ENCODE measurements at places on chromosomes 2 and 18. TPM values are rescaled to one million over a fixed set of nuclear protein-coding genes. Genes with fewer than 3 reads are reported as not detected.

Gene TNFAIP6
- 2.9 TPM for total RNA-seq

Gene GLI2
- total RNA-seq = 3.3 TPM

Gene SULT1C2
- total RNA-seq = 7.4 TPM

Gene ARHGAP25
- total RNA-seq = 20.6 TPM

DNA sequence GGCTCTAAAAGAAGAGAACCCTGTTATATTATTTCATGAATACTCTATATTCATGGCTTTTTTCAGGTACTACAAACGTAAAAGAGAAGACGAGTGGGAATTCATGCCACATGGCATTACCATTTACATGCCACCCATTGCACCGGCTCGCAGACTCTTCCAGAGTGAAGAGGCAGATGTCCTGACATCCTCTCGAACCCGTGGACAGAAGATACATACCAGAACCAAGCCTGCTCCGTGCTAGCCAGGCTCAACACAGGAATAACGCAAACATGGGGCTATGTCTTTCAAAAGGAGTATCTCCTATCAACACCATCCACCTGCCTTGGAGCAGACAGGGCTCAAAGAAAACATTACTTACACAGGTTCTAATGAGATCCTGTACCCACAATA lies 168.8 kb downstream of the THADA start:
- no peak for DNase-seq

GRCh38 chr2:127208313-127208712 lies 11.8 kb downstream of the CYP27C1 start:
- DNase-seq = no peak

GRCh38 chr2:74497777-74498499 lies 1.5 kb downstream of the LBX2 start:
- peak; percentile 64 for DNase-seq

GRCh38 chr2:226234187-226234586 lies 565.4 kb downstream of the IRS1 start:
- no peak for DNase-seq

DNA sequence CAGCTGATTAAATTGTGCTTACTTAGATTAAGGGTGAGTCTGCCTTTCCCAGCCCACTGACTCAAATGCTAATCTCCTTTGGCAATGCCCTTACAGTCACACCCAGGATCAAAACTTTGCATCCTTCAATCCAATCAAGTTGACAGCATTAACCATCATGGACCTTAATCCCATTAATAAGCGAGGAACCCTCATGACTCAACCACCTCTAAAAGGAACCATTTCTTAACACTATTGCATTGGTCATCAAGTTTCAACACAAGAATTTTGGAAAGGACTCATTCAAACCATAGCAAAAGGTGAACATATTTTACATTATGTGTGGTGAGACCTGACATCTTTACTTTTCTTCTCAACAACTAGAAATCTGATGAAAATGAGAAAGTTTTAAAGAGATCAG lies 187.0 kb downstream of the OSR1 start:
- no peak for DNase-seq

GRCh38 chr2:144215701-144216675 lies 303.9 kb downstream of the ZEB2 start:
- DNase-seq = no peak

DNA sequence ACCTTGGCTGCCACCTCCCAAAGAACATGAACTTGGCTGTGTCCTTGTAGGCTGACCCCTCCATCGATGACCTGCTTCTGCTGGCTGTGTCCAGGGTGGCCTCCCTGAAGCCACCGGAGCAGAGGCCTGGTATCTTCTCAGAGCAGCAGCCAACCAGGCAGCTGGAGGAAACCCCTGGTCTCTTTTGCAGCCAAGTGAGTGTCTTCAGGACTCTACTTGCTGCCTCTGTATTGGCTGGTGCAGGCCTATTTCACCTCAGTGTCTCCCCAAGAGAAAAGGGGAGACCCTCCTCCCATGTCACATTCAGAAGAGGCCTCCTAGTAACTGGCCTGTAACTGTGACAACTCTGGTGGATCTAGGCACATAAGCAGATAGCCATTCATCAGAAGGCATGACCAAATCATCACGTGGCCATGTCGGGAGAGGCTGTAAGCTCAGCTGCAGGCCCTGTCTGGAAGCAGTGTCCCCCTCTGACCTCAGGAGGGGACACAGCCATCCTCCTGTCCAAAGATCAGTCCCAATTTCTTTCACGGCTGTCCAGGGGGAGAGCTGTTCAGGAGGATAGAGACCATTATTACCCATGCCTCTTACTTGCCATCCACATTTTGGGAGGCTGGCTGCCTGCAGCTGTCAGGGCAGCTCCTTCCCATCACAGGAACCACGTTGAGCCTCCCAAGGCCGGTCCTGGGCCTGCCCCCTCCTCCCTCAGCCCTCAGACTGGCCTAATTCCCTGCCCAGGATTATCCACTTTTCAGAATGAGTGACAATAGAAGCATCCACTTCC lies 20.9 kb upstream of the ROCK2 start:
- DNase-seq = no peak

DNA sequence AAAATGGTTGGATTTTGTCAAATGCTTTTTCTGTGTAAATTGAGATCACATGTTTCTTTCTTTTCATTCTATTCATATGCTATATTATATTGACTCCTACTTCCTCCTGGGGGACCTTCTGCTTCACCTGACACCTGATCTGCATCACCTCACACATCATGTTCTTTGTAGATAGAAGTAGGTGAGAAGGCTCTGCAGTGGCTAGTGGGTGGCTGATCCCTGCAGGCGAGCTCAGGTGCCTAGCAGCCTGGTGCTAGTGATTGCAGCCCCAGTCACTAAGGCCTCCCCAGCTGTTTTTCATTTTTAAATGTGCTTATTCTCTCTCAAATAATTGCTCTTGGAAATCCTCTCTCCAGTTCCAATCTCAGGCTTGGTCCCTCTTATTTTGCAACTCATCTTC lies 33.6 kb downstream of the MC4R start:
- DNase-seq = no peak
